Right kidney (tissue), 9 donors: ENCODE measurements at places on chromosomes 11 and 22.
A peak's percentile ranks its signal among the peaks of the same experiment; 100 is the strongest.

GRCh38 chr11:3003396-3004231, 11.5 kb upstream of the NAP1L4 start:
- DNase-seq, result no peak

DNA sequence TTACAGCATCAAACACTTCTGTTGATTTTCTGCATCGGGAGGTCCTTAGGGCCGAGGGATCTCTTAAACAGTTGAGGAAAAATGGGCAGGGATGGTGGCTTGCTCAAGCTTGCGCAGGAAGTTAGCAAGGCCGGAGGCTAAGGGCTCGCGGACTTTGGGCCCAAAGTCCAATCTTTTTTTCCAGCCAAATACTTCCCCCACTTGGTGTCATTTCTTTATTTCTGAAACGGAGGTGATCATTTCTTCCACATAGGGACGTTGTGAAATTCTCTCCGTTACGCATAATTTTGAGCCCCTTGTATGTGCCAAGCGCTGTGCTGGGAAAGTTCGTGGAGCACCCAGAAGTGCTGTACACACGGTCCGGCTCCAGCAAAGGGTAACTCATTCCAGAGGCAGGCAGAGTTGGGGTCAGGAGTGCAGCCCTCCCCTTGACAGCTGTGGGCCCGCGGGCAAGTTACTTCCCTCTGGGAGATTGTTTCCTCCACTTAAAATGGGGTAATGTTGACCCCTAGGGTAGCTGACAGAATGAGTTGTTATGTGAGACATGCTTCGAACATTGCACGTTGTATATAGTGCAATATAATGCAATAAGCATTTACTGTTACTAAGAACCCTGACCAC, 809 bp downstream of the MIEF1 start:
- no peak for DNase-seq

DNA sequence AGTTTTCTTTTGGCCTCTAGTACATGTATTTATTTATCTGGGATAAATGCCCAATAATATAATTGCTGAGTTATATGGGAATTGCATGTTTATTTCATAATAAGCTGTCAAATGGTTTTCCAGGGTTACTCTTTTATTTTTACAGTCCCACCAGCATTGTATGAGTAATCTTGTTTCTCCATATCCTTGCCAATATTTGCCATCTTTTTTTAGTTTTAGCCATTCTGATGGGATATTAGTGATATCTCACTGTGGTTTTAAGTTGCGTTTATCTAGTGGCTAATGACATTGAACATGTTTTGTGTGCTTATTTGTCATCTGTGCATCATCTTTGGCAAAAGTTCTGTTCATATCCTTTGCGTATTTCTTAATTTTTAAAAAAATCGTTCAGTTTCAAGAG, 372.8 kb upstream of the CCDC179 start:
- no peak for DNase-seq

DNA sequence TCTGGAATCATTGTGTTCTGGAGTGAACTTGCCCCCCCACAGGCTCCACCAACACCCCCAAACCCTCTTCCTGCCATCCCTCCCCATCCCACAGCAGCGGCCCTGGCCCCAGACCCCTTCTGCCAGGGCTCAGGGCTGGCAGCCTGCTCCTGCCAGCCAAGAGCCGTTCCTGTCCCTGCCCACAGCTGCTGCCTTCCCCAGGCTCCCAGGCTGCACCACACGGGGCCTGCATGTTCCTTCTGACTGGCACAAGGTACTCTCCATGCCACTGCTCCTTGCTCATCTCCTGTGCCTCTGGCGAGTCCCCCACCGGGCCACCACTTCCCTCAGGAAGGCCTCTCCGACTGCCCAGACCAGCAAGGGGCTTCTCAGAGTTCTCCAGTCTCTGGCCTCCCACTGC, 4.9 kb downstream of the GP1BB start:
- DNase-seq, result no peak

DNA sequence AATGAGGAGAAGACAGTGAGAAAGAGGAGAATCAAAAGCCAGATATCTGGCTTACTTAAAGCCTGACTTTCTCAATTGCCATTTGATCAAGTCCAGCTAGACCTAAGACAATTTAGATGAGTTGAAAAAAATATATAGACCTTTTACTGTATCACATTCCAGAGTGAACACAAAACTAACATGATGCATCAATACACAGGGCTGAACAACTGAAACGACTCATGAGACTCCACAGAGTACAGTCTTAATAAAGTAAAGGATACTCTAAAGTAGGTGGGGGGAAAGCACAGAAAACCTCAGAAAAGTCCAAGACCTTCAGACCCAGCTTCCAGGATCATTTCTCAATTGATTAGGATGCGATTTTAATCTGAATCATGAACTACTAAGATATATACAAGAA, 95.3 kb upstream of the OR9G4 start:
- DNase-seq, result no peak

- no peak for DNase-seq
Measured at GRCh38 chr11:70400643-70401042, 2.3 kb downstream of the CTTN start.

- DNase-seq, result no peak
Measured at GRCh38 chr11:88827018-88827676, 238.6 kb downstream of the GRM5 start.

- DNase-seq, result no peak
Measured at GRCh38 chr11:76023236-76024068, 182.8 kb downstream of the WNT11 start.

DNA sequence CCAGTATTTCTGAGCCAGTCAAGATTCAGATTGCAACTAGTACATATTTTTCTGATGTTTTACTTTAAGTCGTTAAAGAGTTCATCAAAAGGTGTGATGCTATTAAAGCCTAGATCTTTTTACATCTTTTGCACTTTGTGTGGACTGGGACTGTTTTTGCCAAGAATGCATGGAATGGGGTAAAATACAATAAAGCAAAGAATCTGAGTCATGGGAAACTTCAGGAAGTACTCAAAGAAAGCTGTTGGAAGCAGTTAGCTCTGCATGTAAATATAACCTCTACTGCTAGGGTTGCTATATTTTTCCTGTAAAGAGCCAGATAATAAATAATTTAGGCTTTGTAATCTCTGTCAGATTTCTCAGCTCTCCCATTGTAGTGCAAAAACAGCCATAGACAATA, 20.9 kb downstream of the ATXN10 start:
- DNase-seq, result no peak

DNA sequence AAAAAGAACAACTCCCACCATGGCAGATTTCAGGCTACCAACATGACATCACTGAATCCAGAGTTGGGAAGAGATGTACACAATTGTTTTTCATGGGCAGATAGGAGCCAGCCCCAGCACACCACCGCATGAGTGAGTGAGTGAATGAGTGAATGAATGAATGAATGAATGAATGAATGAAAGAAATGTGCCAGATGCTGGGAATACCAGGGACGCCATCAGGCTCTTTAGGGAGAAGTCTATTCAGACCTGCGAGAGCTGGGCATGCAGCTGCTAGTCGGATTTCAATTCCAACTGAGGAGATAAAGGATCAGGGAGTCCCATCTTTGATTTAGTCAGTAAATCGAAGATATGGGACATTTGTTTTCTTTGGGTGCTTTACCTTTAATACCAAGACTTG, 15.3 kb upstream of the FAM83F start:
- no peak for DNase-seq

- DNase-seq, result no peak
Measured at GRCh38 chr11:118338637-118339061, 3.9 kb downstream of the CD3D start.

- DNase-seq, result no peak
Measured at GRCh38 chr11:64711956-64712362, 11.0 kb downstream of the NRXN2 start.

DNA sequence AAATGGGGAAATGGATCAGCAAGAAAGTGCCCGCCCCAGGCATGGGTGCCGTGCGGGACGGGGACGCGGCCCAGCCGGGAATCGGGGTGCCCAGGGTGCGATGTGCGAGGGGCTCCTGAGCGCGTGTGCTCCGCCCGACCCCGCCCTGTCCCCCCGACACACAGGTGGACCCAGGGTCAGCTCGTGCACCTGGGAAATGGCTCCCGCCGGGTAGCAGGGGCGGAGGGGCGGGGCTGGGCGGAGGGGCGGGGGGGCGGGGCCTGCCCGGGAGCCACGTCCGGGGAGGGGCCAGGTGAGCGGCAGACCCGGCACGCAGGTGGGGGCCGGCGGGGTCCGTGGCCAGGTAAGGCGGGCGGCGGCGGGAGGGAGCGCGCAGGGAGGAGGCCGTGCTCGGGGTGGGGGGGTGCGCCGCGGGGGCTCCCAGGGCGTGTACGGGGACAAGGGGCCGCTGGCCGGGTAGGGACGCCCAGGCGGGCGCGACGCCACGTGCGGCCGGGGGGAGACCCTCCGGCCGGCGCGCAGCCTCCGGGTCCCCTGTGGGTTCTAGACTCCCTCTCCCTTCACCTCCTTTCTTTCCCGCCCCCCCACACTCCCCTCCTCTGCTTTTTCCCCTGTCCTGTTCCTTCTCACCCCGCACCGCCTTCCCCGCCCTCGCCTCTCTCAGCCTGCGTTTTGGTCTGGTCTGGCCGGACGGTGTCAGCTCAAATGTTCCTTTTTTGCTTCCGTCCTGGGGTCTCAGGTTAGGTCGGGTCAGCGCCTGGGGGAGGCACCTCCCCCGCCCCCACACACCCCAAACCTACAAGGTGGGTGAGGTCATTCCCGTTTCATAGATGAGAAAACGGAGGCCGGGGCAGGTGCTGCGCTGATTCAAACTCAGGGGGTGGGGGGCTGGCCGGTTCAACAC, at the start of gene ARHGAP8:
Gene ARHGAP8, plus strand, starts transcription at position 291 of the 904 bp plus-strand sequence. CDS start 33,953 bp downstream, outside the sequence.
- peak; percentile 53 for DNase-seq

DNA sequence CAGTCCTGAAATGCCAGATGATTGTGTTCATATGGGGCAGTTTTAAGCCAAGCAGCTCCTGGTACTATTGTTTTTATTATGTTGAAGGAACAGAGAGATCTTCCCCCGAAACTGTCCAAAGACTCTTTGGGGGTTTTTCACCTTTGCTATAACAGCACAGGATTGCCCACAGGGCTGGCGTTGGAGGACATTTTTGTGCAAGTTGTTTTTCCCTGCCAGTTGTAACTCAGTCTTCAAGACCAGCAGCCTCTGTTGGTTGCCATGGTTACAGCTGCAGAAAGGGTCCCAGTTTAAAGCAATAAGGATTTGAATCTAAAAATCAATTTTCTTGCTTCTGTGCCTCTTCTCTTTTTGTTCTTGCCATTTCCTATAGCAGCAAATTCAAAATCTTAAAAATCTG, 45.4 kb upstream of the YWHAH start:
- DNase-seq, result no peak

GRCh38 chr11:123062892-123063825, 1.2 kb upstream of the HSPA8 start:
- DNase-seq, result peak; percentile 85

GRCh38 chr11:42528471-42528870, 783.3 kb upstream of the API5 start:
- no peak for DNase-seq

- no peak for DNase-seq
Measured at GRCh38 chr22:44304354-44304753, 8.4 kb downstream of the SHISAL1 start.

- no peak for DNase-seq
Measured at GRCh38 chr11:12189543-12190235, 79.3 kb downstream of the MICAL2 start.

- DNase-seq, result no peak
Measured at GRCh38 chr11:27046956-27047355, 6.3 kb downstream of the BBOX1 start.

DNA sequence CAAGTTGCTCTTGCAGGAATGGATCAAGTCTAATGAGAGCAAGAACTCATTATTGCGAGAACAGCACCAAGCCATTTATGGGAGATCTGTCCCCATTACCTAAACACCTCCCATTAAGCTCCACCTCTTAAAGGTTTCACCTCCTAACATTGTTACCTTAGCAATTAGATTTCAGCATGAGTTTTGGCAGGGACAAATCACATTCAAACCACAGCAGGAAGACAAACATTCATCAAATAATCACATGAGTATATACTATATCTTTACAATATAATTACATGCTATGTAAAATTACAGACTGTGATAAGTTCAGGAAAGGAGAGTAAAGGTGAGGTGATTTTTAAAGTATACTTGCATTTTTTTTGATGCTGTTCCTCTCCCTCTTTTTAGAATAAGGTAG, 6.6 kb upstream of the TEAD1 start:
- no peak for DNase-seq

DNA sequence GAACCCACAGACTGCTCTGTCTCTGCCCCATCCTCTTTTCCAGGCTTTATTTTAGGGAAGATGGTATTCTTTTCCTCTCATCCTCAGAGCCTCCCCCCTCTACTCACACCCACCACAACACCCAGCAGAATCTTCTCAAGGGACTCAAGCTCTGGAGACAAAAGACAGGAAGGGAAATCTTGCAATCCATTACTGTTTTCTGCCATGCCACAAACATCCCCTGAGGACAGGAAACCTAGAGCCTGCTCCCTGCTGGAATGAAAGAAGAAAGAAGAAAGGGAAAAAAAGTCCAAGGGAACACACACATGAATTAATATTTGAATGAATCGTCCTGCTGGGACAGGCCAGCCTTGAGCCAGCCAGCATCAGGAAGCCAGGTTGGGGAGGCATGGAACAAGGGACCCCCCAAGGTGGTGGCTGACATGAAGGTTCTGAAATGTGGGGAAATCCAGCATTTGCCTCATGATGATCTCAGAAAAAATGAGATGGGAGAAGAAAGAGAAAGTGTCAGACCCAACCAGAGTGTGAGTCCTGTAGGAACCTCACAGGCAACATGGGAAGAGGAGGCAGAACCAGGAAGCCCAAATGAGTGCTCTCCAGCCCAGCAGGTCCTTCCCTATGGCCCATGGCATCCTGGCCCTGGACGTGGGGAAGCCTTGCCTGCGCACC, 34.0 kb downstream of the SLCO2B1 start:
- DNase-seq, result no peak

- DNase-seq, result no peak
Measured at GRCh38 chr11:98549571-98549970, 471.2 kb upstream of the CNTN5 start.

DNA sequence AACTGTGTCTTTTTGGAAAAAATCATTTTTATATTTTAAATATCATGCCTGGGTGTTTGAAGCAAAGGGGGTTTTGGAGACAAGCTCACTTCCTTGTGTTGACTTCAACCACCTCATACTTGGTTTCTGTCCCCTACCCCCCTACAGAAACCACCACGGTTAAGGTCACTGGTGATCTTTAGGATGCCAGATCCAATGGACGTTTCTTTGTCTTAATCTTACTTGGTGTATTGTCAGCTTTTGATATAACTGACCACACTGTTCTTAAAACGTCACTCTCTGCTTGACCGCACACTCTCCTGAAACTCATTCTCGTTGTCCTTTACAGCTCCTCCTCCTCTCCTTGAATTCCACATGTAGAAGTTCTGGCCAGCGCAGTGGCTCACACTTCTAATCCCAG, 34.8 kb upstream of the SWAP70 start:
- no peak for DNase-seq

- DNase-seq, result no peak
Measured at GRCh38 chr11:29641201-29641600, 375.6 kb downstream of the KCNA4 start.

GRCh38 chr11:58647866-58648265, 25.4 kb downstream of the CNTF start:
- DNase-seq, result no peak

- no peak for DNase-seq
Measured at GRCh38 chr22:40612291-40612751, 24.2 kb downstream of the MRTFA start.
